ENCODE measurements at places on chromosomes 6 and 20.
A peak's percentile ranks its signal among the peaks of the same experiment; 100 is the strongest.

GRCh38 chr20:59006864-59007664 is at the start of gene CTSZ:
TSS of gene CTSZ (minus strand) at chr20:59007254. CDS start at chr20:59007128, 126 bp downstream.
- no peak for DNase-seq

DNA sequence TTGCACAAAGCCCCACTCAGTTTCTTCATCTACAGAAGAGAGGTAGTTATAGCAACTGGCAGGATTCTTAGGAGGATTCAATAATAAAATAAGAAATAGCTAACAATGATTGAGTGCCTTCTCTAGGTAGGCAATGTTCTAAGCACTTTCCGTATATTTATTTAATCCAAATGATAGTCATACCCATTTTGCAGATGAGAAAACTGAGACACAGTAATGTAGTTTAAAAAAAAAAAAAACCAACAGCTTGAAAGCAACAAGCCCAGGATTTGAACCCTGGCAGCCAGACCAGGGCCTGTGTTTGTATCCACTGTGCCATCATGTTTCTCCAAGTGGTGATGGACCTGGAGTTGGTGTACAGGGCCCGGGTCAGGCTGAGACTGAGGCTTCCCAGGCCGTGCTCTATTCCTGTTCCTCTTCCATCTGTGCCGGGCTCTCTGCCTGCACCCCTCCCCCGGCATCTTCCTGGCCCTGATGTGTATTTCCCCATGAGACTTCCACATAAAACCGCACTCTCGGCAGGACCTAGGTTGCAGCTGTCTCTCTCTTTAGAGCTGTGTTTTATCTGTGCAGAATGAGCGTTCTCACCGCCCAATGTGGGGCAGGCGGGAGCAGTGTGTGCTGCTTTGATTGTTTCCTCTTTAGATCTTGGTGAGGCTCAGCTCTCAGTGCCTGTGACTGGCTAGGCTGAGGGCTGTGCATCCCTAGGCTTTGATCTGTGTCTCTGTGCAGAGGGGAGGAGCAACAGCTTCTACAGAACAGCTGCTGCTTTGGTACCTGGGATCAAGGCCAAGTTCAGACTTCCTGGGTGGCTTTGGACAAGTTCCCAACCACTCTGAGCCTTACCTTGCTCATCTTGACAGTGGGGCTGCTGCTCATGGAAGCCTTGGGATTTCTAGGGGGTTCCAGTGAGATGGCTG is 49.5 kb downstream of the TOX2 start:
- DNase-seq, result peak; percentile 34

- no peak for DNase-seq
Observed at GRCh38 chr6:9087470-9087869, 652.1 kb upstream of the SLC35B3 start.

DNA sequence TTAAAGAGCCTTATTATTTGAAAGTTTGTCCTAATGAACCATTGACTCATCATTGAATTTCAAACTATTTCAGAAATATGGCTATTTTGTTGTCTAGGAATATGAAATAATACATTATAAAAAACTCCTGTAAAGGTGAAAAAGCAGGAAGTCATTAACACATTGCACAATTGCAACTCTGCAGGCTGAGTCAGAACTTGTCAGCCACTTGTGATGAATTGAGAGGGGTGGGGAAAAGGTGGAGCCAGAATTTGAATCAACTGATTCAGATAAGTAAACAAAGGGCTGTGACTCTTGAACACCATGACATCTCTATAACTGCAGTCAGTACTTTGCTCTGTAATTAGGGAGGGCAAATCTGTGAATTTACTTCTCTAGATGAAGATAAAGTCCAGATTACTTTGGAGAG is 6.0 kb downstream of the C6orf141 start:
- DNase-seq, result no peak

GRCh38 chr20:35788796-35789195 is 17.0 kb downstream of the PHF20 start:
- DNase-seq, result no peak

- no peak for DNase-seq
Observed at GRCh38 chr6:150971219-150971618, 105.7 kb downstream of the MTHFD1L start.

DNA sequence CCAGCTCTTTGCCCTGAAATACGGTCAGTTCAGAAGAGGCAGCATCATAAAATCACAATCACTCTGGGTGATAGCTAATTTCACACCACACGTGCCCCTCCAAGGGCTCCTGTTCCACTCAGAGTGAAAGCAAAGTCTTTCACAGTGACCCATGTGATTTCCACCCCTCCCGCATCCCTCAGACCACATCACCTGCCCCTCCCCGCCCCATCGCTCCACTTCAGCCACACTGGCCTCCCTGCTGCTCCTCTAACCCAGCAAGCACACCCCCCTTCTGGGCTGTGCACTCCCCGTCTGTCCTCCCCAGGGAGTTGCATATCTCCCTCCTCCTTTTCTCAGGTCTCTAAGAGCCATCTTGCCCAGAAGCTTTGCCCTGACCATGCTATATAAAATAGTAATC is 74.5 kb downstream of the PSMG4 start:
- DNase-seq, result no peak

- DNase-seq, result no peak
Observed at GRCh38 chr6:40760887-40761286, 173.7 kb upstream of the LRFN2 start.

DNA sequence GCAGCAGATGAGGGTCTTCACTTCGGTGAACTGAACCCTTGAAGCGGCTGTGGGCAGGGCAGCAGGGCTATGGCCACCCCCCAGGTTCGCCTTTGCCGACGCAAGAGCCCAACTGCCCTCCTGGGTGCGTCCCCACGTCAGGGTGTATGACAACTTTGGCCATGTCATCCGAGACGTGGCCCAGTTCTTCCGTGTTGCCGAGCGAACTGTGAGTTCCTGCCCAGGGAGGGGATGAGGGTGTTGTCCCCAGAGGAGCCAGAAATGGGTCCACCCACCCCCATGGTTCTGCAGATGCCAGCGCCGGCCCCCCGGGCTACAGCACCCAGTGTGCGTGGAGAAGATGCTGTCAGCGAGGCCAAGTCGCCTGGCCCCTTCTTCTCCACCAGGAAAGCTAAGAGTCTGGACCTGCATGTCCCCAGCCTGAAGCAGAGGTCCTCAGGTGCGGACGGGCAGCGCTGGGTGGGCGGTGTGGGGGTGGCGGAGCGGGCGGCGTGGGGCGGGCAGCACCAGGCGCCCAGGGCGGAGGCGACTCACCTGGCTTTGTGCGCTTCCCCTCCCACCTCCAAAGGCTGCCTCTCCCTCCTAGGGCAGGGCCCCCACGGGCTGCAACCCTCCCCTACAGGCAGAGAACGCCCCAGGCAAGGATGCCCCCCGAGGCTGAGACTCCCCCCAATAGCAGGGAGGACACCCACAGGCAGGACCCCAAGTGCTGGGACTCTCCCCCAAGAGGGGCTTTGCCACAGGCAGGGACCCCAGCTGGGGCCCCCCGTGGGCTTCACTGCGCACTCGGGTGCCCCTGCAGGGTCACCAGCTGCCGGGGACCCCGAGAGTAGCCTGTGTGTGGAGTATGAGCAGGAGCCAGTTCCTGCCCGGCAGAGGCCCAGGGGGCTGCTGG is 6.2 kb upstream of the TNFRSF6B start:
- no peak for DNase-seq

GRCh38 chr20:62560162-62560561 is 82.1 kb upstream of the SLCO4A1 start:
- DNase-seq, result no peak

Measured in KG1 (cell line).